ENCODE measurements at places on chromosomes 1 and 21.

GRCh38 chr1:147534386-147534785 lies 6.9 kb upstream of the BCL9 start:
- no peak for DNase-seq

- DNase-seq: peak; percentile 73
Measured at GRCh38 chr1:54287176-54287650, 87.2 kb downstream of the MRPL37 start.

GRCh38 chr1:244181867-244182266 lies 130.8 kb downstream of the ZBTB18 start:
- DNase-seq: no peak

GRCh38 chr1:212040629-212041412 lies 5.3 kb downstream of the DTL start:
- DNase-seq: no peak

DNA sequence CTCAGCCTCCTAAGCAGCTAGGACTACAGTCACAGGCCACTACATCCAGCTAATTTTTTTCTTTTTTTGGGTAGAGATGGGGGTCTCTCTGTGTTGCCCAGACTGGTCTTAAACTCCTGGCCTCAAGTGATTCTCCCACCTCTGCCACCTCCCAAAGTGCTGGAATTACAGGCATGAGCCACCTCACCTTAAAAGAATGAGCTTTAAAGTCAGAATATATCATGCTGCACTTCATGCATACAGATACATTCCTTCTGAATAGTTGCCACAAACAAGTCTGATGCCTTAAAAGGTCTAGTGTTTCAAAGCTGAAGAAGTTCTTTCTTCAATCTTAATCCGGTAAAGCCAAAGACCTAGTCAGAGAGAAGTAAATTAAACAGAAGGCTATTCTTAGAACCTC lies 23.8 kb upstream of the CPLANE2 start:
- DNase-seq: no peak

DNA sequence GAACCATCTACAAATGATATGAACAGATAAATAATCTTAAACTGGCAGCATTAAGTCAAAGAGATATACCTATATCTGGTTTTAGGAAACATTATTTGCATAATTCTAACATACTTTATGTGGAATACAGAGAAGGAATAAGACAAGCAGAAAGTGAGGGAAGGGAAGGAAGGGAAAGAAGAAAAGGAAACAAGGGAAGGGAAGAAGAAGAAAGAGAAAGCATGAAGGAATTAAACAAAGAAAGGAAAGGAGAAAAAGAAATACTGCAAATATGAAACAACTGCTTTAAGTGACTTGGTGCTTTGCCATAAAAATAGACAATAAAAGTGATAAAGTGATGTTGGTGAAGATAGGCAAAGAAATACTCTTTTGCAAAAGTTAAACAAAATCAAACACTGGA lies 20.1 kb downstream of the SCMH1 start:
- no peak for DNase-seq

DNA sequence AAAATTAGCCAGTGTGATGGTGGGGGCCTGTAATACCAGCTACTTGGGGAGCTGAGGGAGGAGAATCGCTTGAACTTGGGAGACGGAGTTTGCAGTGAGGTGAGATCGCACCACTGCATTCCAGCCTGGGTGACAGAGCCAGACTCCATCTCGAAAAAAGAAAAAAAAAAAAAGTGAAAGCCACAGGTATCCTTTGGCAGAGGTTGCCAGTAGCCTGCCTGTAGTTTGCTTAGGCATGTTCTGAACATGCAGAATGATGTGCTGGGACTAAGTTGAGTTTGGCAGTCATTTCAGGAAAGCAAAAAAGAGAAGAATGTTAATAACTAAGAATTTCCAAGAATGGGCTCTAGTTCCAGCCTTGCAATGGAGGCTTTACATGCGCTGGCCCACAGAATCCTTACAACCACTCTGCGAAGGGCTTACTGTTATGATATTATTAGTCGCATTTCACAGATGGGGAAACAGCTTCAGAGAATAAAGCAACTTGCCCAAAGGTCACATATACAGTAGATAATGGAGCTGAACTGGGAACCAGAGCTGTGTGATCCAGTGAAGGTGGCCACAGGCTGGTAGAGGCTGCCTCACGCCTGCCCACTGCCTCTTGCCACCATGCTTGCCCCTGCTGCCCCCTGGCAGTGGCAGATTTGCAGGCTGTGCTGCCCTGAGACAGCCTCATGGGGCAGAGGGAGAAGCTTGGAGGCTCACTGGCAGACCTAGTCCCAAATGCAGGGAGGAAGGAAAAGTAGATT lies 66.5 kb upstream of the LYST start:
- DNase-seq: no peak

DNA sequence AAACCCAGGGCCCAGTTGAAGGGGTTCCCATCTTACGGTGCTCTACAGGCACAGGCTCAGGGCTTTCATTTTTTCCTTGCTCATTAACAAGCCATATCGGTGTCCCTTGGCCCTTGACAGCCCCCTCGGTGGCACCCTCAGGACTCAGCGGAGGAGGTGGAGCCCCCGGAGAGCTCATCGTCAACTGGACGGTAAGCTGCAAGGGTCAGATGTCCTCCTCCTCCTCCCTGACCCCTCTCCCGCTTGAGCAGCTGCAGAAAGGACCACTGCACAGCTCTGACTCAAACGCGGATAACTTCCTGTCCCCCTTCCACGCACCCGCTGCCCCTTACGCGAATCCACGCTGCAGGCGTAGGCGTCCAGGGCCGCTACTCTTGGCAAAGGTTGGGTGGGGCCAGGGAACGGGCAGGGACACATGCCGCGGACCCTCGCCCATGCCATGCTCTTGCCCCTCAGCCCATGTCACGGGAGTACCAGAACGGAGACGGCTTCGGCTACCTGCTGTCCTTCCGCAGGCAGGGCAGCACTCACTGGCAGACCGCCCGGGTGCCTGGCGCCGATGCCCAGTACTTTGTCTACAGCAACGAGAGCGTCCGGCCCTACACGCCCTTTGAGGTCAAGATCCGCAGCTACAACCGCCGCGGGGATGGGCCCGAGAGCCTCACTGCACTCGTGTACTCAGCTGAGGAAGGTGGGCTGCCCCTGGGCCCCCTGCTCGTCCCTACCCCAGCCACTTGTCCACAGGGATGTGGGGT lies 14.7 kb downstream of the TMEM81 start:
- no peak for DNase-seq

GRCh38 chr1:209769971-209770370 lies 14.1 kb downstream of the TRAF3IP3 start:
- DNase-seq: peak; percentile 65

- DNase-seq: no peak
Measured at GRCh38 chr1:95321531-95321930, 87.5 kb downstream of the RWDD3 start.

DNA sequence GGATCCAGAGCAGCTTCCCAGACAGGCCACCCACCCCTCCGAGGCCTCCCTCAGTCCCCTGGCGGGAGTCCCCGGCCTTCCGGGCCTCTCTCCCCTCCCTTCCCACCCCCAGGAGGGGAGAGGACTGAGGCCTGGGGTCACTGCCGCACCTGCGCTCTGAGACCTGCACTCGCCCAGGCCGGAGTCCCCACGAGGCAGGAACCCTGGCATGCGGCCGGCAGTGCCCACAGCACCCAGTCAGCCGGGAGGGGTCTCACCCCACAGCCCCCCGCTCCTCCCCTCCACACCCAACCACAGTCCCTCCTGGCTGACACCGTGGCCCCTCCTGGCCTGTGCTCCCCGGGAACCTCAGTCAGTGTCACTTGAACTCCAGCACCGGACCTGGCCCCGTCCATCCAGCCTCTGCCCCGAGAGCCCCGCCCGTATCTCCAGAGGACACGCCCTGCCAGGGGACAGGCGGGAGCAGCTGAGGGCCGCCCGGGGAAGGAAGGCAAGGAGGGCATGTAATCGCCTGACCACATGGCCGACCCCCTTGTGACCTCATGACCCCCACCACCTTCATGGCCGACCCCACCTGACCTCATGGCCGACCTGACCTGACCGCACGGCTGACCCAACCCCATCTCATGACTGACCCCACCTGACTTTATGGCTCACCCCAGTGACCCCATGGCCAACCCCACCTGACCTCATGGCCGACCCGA lies 28.7 kb upstream of the TTLL10 start:
- DNase-seq: no peak

- DNase-seq: no peak
Measured at GRCh38 chr1:89457046-89457445, 67.6 kb upstream of the LRRC8B start.

DNA sequence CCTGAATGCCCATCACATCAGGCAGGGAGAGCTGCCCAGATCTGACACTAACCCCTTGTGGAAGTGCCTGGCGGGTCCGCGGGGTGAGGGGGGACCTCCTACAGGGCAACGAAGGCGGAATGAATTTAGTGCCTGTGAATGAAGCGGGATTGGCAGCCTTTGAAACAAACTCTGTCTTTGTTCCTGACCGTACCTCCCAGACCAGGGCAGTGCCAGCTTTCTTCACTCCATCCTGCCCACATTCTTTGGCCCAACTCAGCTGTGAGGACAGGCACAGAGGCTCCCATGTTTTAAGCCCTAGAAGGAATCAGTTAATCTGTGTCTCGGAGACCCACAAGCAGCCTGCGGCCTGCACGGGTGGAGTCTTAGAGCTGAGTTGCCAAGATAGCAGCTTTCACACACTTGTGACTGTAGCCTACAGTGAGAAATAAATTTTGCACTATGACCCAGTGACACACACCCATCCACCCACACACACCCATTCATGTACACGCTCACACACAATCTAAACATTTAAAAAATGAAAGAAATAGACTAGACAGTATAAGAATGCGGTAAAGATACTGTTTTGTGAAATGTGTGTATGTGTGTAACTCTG lies 60.1 kb upstream of the USP24 start:
- peak; percentile 91 for DNase-seq

GRCh38 chr1:116409751-116410191 lies 36.7 kb downstream of the ATP1A1 start:
- no peak for DNase-seq

- DNase-seq: no peak
Measured at GRCh38 chr1:199747984-199748383, 279.5 kb upstream of the NR5A2 start.

- DNase-seq: no peak
Measured at GRCh38 chr1:226541231-226541630, 7.3 kb upstream of the STUM start.

- DNase-seq: no peak
Measured at GRCh38 chr1:232344791-232345399, 285.0 kb downstream of the SIPA1L2 start.

DNA sequence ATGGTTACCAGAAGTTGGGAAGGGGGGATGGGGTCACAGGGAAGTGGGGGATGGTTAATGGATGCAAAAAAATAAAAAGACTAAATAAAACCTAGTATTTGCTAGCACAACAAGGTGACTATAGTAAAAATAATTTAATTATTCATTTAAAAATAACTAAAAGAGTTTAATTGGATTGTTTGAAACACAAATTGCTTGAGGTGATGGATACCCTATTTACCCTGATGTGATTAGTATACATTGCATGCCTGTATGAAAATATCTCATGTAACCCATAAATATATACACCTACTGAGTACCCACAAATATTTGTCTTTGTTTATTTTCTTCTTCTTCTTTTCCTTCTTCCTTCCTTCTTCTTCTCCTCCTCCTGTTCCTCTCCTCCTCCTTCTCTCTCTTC lies 57.8 kb upstream of the MACF1 start:
- no peak for DNase-seq

- peak; percentile 79 for DNase-seq
Measured at GRCh38 chr1:84693005-84693404, 2.7 kb upstream of the SSX2IP start.

DNA sequence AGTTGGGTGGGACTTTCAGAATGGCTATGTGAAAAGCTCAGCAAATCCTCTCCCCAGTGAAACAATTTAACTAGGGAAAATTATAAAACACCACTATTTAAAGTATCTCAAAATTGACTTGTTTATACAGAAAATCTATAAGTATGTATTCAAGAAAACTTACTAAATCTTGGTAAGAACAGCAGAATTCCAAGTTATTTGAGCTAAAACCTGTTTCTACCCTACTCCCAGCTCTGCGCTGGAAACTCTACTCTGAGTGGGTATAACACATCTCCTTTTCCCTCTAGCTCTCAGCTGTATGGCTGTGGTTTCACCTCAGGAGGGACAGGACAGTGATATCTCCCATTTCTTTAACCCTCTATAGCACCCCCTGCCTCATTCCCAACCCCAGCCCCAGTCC lies 295.2 kb upstream of the POGK start:
- no peak for DNase-seq

DNA sequence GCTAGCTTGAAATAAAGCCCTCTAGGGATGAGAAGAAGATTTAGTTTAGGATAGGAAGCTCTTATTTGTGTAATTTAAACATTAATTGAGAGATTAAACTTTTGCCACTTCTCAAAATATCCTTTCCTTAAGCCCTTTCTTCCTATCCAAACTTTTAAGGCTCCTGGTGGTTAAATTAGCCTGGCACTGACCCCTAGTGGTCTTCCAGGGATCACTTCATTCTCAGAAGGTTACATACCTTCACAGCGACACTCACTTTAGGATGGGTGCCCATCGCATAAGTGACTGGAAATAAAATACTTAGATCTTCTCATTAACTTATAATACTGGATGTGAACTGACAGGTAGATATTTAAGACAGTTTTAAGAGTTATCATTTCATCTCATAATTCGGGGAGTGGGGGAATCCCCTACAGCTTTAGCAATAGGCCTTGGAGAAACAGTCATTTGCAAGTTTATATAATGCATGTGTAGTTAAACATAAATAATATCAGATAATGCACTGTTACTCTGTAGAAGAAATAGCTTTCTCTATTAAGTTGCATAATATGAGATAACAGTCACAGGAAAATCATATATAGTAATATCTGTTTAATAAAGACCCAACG lies 7.4 kb downstream of the LHX9 start:
- DNase-seq: peak; percentile 86

DNA sequence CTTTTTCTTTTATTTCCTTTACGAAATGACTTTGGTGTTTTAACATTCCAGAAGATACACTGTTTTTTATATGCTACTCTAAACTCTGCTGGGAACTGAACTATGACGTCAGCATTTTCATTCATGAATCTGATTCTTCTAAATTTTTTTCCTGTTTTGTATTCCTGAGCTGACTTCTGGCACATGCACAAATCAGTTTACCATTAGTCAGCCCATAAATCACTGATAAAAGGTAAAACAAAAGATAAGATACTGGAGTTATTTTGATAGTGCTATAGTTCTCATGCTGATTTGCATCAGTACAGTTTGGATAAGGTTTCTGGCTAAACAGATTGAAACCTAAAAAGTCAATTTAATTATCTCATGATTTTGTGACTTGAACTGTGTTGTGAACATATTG lies 10.4 kb downstream of the CAMTA1 start:
- DNase-seq: no peak

DNA sequence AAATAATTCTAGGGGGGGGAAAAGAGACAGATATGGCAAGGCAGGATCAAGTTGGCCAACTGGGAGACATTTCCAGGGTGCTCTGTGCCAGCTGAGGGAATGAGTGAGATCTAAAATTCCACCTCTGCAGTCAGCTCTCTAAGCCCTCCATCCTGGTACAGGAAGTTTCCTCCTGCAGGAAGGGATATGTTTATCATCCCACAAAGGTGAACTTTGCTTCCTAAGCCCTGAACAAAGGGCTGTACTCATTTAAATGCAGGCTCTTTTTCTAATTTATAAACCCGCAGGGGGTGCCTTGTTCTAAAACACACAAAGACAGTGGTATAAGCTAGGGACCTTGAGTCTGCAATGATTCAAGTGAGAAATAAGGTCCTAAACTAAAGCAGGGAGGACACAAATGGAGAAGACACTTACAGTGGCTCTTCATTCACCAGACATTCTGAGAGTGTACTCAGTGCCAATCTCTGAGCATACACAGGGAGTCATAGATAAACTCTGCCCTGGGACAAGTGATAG lies 3.6 kb upstream of the TNFSF4 start:
- no peak for DNase-seq

- no peak for DNase-seq
Measured at GRCh38 chr1:245657371-245657770, 502.6 kb downstream of the KIF26B start.

All from hematopoietic multipotent progenitor cell treated with erythropoietin and hydrocortisone succinate and interleukin-3 and kit ligand, for 6 days (in vitro differentiated cells).